ENCODE measurements at places on chromosomes 16 and 17.

GRCh38 chr17:64091116-64091515, 38.8 kb downstream of the ERN1 start:
- DNase-seq, result no peak

GRCh38 chr17:52710363-52710901, 551.9 kb upstream of the CA10 start:
- DNase-seq, result no peak

GRCh38 chr17:6024576-6024975, 45.6 kb upstream of the WSCD1 start:
- no peak for DNase-seq

GRCh38 chr16:86319585-86320236, 190.6 kb upstream of the FOXF1 start:
- DNase-seq, result no peak

DNA sequence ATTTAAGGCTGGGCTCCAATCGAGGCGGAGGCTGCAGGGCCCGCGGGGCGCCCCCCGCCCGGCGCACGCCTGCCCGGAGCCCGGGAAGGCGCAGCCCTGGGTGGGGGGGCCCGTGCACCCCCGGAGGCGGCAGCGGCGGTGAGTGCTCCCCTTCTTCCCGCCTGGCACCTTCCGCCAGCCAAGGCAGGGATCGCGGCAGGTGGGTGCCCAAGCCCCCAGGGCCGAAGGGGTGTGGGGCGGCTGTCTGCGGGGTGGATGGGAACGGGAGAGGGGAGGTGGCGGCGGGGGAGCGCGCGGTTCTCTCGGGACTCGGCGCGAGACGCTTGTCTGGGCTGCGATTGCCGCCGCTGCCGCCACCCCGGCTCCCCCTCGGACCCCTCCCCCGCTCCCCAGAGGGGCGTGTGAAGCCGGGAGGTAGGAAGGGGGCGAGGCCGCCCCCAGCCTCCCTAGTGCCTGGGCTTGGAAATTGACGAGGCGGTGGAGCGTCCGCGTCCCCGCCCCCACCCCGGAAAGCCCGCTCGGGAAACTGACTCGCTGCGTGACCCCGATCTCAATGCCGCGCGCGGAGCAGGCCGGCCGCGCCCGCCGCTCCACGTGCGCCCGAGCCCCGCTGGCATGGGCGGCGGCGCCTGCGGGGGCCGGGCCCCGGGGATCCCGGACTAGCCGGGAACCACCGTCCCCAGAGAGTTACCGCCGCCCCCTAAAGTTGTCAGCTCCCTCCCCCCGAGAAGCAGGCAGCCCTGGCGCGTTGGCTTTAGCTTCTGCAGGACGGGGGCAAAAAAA, 231.5 kb downstream of the MRTFB start:
- DNase-seq, result no peak

DNA sequence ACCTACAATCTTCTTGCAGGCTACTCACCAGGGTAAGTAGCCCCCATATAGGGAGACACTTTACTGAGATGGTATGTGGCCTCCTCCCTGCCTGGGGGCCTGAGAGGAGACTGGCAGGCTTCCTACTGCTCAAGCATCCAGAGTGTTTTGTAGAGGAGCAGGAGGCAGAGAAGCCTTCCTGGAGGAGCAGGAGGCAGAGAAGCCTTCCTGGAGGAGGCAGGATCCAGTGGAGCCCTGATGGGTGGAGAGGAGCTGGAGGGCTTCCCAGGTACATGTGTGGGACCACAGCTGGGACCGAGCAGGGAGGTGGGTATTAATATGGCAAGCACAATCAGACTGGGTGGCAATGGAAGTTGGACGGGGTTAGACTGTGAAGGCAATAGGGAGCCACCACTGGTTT, 2.1 kb upstream of the ADGRG5 start:
- no peak for DNase-seq

- DNase-seq, result no peak
Measured at GRCh38 chr17:71725811-71726210, 395.0 kb upstream of the SOX9 start.

DNA sequence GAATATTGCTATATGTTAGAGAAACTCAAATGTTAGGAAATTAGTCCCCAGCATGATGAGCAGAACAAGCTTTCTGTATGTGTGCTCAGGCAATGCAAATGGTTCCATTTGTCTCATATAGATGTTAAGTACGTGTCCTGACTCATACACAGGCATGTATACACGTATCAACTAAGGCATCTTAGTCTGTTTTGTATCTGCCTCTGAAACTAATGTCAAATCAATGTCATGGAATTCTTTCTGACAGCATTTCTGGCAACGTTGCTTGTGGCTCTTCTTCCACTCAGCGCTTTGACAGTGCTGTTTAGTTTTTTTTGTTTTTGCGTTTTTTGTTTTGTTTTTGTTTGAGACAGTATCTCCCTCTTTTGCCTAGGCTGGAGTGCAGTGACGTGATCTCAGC, 111.9 kb downstream of the CNTNAP4 start:
- no peak for DNase-seq

- DNase-seq, result no peak
Measured at GRCh38 chr16:68909099-68909733, 65.9 kb downstream of the TANGO6 start.

- no peak for DNase-seq
Measured at GRCh38 chr17:63498626-63499195, 21.9 kb downstream of the ACE start.

DNA sequence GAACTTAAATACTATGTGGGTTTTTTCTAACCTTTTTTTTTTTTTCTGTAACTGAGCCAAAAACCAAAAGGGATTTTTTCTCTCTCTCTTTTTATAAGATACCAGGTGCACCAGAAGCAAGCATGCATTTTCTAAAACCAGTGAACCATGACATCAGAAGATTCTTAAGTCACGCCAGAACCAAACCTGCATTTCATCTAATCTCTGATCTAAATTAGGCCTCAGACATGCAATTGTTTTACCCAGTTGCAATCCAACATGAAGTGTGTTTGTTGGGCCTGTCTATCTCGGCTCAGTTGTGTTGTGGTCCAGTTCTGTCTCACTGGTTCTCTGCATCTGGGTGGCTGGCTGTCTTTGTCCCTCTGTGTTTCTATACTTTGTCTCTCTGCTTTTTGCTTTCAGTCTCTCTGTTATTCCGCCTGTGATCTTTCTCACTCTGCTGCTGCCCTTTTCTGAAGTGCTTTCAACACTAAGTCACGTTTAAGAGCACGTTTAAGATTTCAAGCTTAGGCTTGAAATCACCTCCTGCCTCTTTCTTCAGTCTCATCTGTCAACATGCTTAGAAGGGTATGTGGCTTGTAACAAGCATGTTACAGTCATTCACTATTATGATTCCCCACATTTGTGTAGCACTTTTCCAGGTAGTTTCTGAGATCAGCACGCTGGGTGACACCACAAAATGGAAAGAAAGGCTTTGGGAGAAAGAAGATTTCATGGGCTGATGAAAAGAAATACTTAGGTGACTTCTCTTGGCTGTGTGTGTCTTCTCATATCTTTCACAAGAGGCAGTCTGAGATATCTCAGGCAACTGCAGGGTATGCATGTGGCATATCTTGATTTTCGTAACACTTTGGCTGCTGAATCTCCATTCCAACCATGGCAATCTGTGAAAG, 488.9 kb downstream of the SHISA9 start:
- no peak for DNase-seq

DNA sequence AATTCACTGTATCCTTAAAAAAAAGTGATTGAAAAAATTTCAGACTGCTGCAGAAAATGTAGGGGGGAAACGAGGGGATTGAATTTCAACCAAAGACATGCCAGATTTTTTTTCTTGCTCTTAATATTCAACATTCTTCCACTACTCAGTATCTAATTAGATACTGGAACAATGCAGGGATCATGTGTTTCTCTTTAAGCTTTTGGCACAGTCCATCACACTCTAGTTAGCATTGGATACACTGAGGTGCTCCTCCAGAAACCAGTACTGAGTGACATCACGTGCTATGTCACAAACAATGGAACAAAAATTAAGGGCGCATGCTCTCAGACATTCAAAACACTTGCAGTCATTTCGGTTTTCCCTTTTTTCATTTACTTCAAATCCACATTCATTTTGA, 298.6 kb upstream of the PSMD7 start:
- no peak for DNase-seq

- DNase-seq, result no peak
Measured at GRCh38 chr17:3035256-3035967, 28.0 kb downstream of the OR1D5 start.

- DNase-seq, result no peak
Measured at GRCh38 chr17:72759301-72759700, 333.2 kb downstream of the SLC39A11 start.

DNA sequence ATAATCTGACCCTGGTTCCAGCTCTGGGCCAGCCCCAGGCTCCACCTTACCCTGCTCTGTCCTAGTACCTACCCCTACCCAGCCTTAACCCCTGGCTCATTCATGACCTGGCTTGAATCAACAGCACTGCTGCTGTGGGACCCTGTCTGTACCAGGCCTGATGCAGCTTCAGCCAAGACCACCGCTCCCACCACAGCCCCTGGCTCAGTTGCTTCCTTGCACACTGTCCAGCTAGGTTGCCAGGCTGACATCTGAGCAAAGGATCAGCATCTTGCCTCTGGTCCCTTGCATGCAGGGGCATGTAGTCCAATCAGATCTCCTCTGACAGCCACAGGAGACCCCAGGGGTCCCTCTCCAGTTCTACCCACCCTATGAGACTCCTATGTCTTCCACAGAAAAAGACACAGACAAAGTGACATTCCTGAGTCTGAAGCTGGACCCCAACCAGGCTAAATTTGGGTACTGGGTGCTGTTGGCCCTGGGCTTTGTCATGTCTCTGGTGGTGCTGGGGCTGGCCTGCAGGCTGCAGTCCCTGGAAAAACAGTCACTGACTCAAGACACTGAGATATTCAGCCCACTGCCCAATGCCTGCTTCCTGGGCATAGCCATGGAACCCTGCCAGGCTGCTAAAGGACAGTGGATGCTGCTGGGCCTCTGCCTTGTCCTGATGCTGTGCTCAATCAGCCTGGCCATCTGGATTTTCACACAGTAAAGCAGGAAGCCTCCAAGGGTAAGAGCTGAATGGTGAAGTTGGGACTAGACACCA, 3.9 kb upstream of the KCNH6 start:
- DNase-seq, result no peak

DNA sequence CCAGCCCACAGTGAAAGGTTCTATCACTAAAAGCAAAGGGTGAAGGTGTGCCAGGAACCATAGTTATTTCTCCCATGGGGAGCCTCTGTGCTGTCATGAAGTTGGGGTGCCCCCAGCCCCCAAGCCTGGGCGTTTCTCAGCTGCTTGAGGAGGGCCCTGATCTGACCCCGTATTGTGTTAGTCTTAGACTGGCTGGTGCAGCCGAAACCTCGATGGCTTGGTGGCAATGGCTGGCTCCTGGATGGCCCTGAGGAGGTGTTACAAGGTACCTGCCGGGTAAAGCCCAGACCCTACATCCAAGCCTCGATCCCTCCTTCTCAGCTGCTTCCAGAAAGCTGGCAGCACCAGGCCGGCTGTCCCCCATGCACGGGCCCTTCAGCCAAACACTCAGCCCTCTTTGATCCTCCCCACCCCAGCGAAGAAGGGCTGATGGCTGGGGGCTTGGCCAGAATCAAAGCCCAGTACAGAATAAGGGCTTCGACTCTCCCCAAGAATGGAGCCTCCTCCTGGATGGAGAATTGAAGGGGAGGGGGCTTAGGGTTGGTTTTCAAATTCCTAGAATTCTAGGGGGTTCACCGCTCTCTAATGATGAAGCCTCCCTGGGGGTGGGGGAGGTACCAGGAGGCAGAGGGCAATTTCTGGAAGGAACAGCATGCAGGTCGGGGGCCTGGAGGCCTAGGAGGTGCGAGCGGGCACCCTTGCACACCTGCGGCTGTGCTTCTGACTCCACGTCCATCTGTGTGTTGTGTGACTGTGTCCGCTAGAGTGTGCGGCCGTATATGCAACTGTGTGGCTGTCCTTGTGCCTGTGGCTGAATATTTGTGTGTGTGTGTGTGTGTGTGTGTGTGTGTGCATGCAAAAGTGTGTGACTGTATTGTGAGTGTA, 23.7 kb downstream of the WFDC1 start:
- DNase-seq, result no peak

DNA sequence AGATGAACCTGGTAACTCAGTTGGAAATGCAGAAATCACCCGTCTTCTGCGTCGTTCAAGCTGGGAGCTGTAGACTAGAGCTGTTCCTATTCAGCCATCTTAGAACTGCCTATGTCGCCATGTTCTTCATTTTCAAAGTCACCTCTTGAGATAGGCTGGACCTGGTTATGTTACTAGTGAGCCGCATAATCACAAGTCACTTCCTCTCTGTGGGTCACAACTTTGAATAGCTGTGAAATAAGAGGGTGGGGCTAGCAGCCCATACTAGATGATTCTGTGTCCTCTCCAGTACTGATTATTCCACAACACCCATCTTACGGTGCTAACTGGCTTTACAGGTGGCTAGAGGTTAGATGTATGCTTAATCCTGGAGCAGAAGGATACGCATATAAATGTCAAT, 74.2 kb downstream of the VPS53 start:
- DNase-seq, result no peak

DNA sequence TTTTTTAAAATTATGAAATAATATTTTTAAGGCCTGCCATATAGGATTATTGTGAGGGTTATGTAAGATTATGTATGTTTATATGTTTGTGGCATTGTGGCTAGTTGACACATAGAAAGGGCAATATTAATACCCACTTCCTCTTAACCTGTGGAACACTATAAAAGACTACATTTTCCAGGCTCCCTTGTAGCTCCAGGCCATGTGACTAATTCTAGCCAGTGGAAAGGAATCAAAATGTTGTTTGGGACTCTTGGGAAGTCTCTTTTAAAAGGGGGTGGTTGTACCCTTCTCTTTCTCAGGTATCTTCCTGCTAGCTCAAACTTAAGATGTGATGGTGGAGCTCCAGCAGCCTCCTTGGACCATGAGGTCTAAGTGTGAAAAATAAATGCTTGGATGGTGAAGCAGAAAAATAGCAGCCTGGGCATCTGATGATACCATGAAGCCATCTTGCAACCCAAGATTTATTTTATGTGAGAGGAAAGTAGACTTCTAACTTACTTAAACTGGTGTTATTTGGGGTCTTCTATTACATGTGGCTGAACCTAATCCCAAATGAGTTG, 39.2 kb downstream of the TEKT5 start:
- DNase-seq, result no peak

GRCh38 chr17:81612172-81612970, 24.5 kb downstream of the NPLOC4 start:
- DNase-seq, result no peak

DNA sequence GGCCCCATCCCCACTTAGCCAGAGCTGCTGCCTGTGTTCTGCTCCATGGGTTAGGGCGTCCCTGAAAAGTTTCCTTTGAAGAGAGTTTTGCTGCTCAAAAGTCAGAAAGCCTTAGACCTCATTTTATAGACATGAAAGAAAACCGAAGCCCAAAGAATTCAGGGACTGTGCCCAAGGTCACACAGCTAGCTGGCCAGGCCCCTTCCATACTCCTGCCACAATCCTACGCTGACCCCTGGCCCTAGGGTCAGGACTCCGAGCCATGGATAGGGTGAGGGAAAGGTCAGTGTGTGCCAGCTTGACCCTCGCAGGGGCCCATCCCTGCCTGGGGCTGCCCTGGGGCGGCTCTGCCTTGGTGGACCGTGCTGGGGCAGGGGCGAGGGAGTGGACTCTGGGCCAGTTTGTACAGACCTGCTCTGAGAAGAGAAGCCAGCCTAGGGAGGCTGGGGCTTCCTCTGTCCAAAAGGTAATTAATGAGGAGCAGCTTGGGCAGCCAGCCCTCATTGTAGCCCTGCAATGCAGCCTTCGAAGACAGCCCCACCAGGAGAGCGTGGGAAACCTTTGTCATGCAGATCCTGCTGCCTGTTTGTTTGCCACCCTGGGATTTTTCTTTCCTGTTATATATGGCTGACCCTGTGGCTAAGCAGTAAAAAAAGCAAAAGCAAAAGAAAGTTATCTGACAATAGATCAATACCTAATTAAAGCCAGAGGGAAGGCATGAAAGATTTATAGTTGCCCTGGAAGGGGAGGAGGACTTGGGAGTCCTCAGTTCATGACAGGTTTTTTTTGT, 37.4 kb downstream of the RHBDL3 start:
- no peak for DNase-seq

Measured in T-helper 22 cell (primary cell).